ENCODE measurements at places on chromosomes 5 and 9.
A peak's percentile ranks its signal among the peaks of the same experiment; 100 is the strongest.

- no peak for DNase-seq
Measured at GRCh38 chr5:155017610-155018009, 4.1 kb downstream of the KIF4B start.

DNA sequence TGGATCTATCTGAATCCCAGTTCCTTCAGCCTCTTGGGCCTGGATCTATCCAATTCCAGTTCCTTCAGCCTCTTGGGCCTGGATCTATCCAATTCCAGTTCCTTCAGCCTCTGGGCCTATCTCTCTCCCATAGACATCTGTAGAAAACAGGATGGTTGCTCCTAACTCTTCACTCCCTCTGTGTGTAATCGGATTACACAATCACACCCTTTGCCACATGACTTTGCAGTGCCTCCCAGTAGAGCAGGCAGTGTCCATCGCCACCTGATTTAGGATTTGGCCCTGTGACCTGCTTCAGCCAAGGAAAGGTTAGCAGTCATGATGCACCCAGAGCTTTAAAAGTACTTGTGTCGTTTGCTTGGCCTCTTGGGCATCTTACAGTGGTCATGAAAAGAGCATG, 56.7 kb downstream of the LHX2 start:
- no peak for DNase-seq

DNA sequence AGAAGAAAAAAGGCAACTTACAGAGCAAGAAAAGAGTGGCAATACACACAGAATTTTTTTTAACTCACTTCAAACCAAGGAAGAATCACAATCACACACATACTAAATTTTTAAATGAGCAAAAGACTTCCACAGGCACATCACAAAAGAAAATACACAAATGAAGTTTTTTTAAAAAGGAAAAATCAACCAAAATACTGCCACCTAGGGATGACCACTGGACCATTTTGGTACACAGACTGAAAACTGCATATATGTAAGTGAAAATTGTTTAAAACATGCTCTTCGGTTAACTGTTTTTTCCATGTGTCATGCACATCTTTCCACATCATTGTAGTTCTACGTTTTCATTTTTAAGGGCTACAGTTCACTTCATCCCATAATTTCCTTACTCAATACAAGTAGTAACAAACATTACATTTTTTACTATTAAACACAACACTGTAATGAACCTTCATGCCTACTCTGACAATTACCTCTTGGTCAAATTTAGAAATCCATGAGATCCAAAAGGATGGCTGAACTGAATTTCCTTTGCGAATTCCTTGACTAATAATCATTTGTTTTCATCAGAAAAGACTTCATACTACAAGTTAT, 79.0 kb downstream of the FBXW11 start:
- DNase-seq: no peak

GRCh38 chr5:41736641-41737040, 133.6 kb downstream of the OXCT1 start:
- DNase-seq: no peak

DNA sequence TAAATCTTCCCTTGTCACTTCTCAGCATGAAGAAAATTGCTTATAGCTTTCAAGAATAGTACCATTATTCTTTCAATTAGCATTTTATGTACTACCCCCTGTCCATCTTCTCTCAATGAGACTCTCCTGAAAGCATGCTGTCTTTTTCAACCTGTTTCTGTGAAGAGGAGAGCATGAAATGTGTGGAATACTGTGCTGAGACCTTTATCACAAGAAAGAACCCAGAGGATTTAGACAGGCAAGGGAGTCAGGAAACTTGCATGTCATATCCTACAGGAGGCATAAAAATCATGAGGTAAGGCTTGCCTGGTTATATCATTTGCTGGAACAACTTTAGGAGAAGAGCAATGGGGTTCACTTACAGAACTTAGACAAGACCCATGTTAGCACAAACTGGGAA, 56.7 kb upstream of the LPAR1 start:
- peak; percentile 5 for DNase-seq

DNA sequence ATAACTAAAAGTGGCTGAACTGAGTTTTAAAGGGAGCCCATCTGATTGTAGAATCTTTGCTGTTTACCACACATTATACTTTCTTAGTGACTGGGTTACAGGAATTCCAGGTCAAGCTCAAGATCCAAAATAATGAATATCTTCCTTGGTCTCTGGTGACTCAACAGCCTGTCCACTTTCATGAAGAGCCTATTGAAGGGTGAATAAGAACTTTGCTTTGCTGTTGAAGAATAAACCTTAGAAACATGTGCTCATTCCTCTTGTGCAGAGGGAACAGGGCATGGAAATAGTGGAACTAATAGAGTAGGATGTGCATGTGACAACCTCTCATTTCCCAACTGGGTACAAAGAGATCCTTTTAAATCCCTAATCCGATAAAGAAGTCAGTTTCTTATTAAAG, 21.4 kb downstream of the ALDH1A1 start:
- no peak for DNase-seq

- no peak for DNase-seq
Measured at GRCh38 chr5:126484253-126484652, 61.0 kb downstream of the GRAMD2B start.

DNA sequence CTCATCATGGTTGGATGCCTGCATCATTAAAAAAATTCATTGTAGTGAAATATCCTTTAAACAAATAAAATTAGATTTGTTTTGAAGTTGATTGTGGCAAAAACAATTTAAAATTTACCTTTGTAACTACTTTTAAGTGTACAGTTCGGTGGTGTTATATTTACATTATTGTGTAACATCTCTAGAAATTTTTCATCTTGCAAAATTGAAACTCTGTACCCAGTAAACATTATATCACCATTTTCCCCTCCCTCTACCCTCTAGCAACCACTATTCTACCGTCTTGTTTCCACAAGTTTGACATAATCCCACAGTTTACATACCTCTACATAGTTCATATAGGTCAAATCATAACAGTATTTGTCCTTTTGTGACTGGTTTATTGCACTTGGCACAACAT, 2.0 kb upstream of the KIAA1958 start:
- DNase-seq: no peak

- no peak for DNase-seq
Measured at GRCh38 chr9:95370064-95370463, 52.6 kb upstream of the FANCC start.

DNA sequence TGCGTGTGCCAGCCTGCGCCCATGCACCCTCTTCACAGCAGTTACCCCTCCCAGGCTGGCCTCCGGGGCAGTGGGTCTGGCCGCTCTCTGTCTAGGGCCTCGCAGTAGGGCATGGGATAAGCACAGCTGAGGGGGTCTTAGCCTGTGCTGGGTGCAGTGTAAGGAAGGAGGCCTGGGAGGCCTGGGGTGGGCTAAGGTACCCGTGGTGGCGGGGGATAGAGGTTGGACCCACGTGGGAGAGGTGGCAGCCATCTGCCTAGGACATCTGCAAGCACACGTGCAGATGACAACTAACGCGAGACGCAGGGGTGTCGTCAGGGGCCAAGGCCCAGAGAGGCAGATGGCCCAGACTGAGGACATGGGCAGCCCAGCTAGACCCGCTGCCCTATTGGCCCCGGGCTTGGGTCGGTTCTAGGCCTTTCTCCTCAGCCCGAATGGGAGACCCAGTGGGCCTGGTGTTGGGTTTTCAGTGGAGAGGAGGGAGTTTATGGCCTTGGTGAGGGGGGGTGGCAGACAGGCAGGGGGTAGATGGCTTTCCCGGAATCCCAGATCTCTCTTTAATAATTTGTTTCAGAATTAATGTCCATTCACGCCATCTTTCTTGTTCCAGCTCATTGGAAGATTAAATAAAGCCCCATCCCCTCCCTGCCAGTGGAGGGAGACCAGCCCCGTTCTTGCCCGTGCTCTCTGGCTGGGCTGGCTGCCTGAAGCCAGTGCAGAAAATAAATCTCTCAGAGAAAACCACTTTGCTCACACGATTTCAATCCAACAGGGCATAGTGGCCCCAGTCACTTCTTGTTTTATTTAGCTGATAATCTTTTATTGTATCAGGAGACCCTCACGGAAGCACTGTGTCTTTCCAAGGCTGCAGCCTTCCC, 154.2 kb downstream of the GAPVD1 start:
- DNase-seq: peak; percentile 7

DNA sequence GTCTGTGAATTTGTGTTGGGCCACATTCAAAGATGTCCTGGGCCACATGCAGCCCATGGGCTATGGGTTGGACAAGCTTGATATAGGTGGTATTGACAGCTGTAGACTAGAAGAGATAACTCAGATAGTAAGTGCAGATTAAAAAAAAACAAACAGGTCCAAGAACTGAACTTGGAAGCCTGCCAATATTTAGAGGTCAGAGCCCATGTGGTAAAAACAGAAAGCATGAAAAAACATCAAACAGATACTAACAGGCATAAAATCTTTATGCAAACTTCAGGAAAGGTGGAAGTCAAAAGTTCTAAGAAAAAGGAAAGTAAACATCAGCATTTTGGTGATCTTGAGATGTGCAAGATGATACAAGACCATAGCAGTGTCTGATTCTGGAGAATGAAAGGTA, 155.1 kb upstream of the NR4A3 start:
- no peak for DNase-seq

GRCh38 chr9:134408939-134409737, 82.9 kb downstream of the RXRA start:
- no peak for DNase-seq

DNA sequence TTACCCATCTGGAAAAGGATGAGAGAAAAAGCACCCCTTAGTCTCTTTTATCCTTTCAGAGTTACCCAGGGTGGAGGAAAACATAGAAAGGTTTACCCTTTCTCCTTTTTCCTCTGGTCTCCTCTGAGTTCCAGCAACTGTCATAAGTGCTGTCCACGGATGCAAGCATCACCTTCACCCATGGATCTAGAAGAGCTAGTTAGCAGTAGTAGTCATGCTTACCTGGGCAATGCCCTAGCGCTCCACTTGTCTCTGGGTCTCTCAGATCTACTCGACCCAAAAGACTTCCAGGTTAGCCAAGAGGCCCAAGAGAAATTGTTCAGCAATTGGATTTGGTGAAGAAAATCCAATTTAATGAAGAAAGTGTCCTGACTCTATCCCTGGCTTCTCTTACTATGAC, 656.2 kb upstream of the PTPRD start:
- DNase-seq: no peak

GRCh38 chr5:14413331-14413750, 168.3 kb upstream of the OTULINL start:
- DNase-seq: no peak

DNA sequence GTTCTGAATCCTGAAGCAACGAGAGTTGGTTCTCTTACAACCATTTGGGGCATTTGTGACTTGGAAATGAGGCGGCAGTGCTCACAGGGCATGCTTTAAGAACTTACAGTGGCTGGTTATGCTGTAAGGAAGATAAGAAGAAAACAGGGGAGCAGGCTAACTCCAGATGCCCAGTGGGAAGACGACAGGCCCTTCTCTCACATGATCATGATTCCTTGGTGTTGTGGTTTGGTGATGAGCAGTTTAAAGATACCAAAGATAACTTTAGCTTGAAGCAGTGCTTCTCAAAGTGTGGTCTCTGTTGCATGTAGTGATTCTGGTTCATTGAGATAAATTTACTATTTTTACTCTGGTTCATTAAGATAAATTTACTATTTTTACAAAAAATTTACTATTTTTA, 2.6 kb upstream of the HABP4 start:
- DNase-seq: no peak

- no peak for DNase-seq
Measured at GRCh38 chr5:127233590-127233989, 57.0 kb upstream of the MEGF10 start.

GRCh38 chr5:61082516-61083280, 79.6 kb downstream of the SMIM15 start:
- no peak for DNase-seq

GRCh38 chr5:5741418-5741817, 318.9 kb downstream of the ICE1 start:
- no peak for DNase-seq

DNA sequence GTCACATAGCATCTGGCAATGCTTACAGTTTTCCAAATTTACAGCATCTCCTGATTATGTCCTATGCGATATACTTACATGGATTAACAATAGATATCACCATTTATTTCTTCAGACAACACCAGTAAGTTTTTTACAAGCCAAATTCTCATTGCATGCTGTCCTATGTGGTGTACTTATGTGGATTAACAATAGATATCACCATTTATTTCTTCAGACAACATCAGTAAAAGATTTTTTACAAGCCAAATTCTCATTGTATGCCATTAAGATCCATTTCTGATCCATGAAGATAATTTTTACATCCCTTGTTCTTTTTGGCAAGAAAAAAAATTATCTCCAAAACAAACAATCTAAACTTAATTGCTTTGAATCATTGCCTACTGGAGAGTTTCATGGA, 340.9 kb downstream of the KCNN2 start:
- no peak for DNase-seq

DNA sequence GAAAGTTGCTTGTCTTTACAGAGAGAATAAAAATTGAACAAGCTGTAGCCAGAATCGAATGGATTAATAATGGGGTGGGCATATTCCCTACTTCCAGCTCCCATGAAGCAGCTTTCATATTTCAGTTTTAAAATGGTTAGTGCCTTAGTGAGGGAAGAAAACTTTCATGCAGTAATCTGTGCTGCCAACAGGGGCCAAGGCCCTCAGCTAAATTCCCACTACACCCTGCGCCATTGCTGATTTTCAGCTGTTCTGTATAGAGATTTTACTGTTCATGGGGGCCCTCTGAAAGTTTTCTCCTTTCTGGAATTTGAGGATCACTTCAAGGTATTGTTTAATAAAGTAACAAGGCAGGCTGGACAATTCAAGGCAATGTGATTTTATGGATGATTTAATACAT, 58.2 kb downstream of the CAST start:
- no peak for DNase-seq

GRCh38 chr5:172498431-172499129, 44.3 kb upstream of the SH3PXD2B start:
- no peak for DNase-seq
